ENCODE measurements at places on chromosomes 4 and X.

- DNase-seq = no peak
Observed at GRCh38 chrX:41580423-41581064, 108.2 kb upstream of the GPR34 start.

GRCh38 chrX:16136080-16136479 is 12.7 kb downstream of the GRPR start:
- no peak for DNase-seq

DNA sequence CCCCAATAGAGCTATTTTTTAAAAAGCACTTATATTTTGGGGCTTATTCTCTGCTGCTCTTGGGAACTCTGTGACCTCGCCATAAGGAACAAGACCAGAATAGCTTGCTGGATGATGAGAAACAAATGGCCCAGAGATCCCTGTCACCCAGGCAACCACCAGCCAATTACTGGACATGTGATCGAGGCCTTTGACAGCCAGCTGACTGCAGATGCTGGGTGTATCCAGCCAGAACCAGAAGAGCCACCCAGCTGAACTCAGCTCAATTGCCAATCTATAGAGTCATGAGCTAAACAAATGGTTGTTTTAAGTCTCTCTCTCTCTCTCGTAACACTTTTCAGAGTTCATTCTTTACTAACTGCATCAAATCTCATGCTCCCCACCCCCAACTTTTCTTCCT is 24.4 kb upstream of the CITED1 start:
- DNase-seq = peak; percentile 36

DNA sequence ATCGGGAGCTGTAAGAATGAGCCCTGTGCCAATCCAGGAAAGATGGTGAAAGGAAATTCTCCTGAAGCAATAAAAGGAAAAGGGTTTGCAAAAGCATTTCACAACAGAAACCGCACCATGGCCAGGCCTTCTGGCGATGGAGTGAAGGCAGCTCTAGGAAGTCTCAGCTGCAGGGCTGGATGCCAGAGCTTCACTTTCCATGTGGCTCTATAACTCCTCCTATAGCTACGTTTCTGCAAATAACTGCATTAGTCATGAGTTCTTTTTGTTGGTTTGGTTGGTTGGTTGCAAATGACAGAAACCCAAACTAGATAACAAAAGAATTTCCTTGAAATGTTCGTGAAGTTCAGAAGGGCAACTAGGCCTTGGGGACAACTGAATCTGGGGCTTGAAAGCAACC is 84.6 kb downstream of the RELL1 start:
- DNase-seq = no peak

DNA sequence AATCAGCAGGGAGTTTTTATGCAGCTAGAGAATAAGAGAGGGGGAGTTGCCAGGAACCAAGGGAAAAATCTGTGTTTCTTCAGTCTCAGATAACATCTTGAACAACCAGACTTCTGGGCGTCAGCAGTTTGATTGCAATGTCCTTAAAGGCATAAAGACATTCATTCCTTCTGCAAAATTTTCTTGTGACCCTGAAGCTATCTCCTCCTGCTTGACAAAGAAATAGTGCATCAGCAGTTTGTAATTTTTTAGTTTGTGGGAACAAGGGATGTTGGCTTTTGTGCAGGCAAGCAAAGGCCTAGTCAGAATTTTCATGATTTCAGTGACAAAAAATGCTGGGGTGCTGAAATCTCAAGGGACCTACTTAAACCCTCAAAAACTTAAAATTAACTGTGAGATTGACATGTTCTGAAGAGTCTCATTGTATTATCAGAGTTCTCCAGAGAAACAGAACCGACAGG is 125.8 kb upstream of the UNC5C start:
- no peak for DNase-seq

- no peak for DNase-seq
Observed at GRCh38 chrX:51643377-51643776, 24.7 kb upstream of the CENPVL3 start.

DNA sequence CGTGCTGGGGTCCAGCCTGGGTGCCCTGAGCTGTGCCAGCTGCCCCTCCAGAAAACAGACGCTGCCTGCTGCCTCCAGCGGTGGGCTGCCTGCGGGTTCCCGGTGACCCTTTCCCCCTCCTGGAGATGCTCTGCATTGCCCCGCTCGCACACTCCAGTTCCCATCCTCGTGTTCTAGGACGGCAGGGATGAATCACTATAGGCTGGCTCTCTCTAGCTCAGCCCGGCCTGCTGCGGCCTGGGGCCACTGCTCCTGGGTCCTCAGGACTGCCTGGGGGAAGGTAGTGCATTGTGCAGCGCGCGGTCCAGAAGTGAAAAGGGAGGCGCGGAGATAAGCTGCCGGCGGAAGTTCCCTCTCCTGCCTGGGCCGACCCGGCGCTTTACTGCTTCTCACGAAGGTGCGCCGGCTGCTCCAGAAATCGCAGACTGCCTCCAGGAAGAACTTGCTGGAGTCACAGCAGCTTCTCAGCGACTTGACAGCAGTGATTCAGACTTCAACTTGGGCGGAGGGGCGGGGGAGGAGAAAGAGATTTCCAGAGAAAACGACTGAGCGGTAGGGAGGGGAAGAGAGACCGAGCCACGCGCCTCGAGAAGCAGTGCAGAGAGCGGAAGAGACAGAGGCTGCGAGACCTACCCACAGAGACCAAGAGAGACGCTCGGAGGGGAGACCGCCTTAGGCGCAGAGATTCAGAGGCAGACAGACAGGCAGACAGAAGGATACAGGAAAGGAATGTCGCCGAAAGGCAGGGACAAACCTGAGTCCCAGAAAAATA is 6.7 kb upstream of the MSX1 start:
- no peak for DNase-seq

GRCh38 chrX:42515939-42516338 is 262.0 kb downstream of the PPP1R2C start:
- no peak for DNase-seq

- peak; percentile 34 for DNase-seq
Observed at GRCh38 chr4:38034986-38035882, 75.0 kb downstream of the PTTG2 start.

DNA sequence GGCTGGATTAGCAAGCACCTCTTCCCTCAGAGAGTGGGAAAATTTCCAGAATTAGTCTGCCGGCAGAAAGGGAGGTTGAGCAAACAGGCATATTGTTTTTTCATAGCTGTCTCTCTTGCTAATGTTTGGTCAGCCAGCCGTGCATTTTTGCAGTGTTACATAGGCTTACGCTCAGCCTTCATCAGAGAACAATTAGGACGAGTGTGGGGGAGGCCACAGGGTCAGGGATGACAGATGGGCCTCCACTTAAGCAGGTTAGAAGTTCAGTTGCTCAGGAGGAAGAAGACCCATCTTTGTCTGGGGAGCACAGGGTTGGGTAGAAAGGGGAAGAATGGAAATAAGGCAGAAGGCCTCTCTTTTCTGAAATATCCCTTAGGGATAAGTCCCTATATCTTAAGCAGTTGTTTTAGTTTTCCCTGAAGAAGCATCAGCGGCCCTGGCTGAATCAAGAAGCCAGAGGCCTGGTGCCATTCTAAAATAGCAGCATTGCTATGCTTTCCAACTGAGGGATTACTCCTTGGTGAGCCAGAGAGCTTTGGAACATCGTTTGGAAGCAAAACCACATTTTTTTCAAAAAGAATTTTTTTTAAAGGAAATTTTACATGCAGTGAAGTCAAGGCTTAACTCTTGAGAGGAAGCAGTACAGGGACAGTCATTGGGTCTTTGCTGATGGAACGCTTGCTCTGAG is 118.8 kb downstream of the SMIM20 start:
- DNase-seq = no peak

GRCh38 chr4:164617426-164617825 is 136.5 kb upstream of the SMIM31 start:
- no peak for DNase-seq

- no peak for DNase-seq
Observed at GRCh38 chr4:146318894-146319293, 104.6 kb downstream of the REELD1 start.

DNA sequence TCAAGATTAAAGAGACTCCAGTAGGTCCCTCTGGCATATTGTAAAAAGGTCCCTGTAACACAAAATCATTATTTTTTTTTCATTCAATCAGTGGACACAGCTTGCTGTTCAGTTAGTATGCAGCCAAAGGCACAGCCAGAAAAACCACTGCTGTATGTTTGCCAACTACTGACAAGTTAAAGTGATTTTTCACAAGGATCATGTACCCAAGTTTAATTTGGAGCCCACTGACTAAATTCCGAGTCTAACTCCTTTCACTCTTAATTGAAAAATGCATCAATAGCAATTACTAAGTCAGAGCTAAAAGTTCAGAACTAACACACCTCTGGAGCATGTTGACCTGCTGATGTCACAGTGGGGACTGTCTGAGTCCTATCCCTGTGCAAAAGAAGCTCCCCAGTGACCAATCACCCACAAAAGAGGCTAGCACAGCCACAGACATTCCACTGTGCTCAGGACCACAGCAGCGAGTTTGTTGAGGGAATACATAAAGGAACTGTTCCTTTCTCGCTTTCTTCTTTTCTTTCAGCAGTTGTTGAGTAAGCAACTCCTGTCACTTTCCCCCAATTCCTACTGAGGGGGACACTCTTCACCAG is 60.4 kb downstream of the STX18 start:
- no peak for DNase-seq

DNA sequence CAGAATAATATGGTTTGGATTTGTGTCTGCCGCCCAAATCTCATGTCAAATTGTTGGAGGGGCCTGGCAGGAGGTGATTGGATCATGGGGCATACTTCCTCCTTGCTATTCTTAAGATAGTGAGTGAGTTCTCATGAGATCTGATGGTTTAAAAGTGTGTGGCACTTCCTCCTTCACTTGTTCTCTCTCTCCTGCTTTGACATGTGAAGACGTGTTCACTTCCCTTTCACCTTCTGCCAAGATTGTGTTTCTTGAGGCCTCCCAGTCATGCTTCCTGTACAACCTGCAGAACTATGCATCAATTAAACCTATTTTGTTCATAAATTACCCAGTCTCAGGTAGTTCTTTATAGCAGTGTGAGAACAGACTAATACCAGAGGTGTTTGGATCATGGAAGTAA is 325.7 kb upstream of the GIMD1 start:
- DNase-seq = no peak

GRCh38 chr4:17544831-17545234 is 29.9 kb downstream of the CLRN2 start:
- no peak for DNase-seq

GRCh38 chr4:48343035-48343434 is 1.7 kb downstream of the SLAIN2 start:
- no peak for DNase-seq

DNA sequence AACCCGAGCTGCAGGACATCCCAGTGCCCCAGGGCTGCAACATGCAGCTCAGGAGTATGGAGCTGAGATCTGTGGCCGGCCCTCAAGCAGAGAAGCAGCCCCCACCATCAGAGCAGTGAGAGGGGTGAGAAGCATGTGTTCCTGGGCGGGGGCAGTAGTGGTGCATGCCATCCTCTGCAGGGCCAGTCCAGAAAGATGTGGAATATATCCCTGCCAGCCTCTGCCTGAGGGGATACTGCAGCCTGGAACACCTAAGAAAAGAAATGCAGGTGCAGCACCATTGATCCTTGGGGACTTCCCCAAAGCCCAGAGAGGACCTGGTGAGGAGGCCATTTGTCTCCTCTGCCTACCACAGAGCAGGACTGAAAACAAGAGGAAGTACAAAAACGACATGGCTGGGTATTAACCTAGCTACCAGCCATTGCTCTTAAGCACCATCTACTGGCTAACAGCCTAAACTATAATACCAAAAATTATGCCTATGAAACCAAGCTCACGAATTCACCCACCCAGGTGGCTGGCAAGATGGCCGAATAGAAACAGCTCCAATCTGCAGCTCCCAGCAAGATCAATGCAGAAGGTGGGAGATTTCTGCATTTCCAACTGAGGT is 158.8 kb downstream of the ADGRA3 start:
- peak; percentile 4 for DNase-seq

- DNase-seq = no peak
Observed at GRCh38 chrX:131907488-131908314, 115.4 kb upstream of the STK26 start.

- no peak for DNase-seq
Observed at GRCh38 chr4:14504162-14504561, 498.1 kb upstream of the CPEB2 start.

GRCh38 chr4:27176400-27176799 is 315.8 kb downstream of the STIM2 start:
- peak; percentile 7 for DNase-seq

DNA sequence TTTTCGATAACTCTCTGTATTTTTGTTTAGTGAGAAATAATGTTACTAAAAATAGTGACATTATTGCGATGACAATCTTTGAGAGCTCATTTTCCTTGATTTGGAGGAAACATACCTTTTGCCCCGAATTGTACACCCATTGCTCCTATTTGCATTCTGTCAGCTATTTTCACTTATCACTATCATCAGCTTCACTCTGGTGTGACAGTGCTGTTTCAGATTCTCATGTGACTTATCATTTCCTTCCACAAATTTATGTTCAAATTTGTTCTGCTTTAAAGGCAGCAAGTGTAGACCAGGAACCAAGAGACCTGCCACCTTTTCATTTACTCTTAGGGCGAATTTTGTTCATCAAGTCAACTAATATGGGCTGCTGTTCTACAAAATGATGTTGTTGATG is 179.4 kb downstream of the RBM46 start:
- no peak for DNase-seq

GRCh38 chr4:169385376-169385775 is 114.6 kb upstream of the SH3RF1 start:
- DNase-seq = no peak

- no peak for DNase-seq
Observed at GRCh38 chrX:41707218-41707617, 16.8 kb upstream of the GPR82 start.

GRCh38 chr4:74534936-74535335 is 90.0 kb downstream of the AREG start:
- no peak for DNase-seq

DNA sequence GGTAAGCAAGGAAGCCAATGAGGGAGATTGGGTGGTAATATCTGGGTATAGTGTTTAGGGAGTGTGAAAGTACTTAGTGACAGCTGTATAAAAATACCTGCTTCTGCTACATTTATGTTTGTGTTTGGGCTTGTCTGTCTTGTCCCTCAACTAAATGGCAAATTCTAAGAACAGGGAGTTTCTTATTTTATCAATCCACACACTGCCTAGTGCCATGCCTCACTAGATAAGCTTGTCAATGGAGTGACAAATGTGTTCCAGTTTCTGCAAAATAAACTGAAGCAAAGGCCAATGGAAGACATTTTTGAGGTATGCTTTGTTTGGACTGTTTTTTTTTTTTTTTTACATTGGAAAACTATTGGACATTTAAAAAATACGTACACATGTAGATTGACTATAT is 418.0 kb downstream of the SH2D1A start:
- no peak for DNase-seq

DNA sequence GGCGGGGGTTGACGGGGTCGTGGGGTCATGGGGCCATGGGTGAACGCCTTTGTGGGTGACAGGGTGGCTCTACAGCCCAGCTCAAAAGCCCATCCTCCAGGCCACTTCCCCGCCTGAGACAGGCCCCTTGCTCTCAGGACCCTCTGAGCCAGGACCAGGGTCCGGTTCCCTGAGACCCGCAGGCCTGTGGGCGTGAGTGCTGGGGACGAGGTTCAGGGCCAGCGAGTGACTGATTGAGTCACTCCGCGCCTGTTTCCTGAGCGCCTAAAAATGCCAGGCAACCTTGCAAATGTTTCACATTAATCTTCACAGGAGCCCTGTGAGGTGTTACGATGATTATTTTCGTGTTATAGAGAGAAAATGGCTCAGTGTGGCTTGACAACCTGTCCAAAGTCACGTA is 97.8 kb downstream of the ZNF674 start:
- no peak for DNase-seq
